ENCODE measurements at places on chromosomes 5 and 9. TPM values are rescaled to one million over a fixed set of nuclear protein-coding genes. Genes with fewer than 3 reads are reported as not detected.

GRCh38 chr5:33381243-33381642 is 59.5 kb upstream of the TARS1 start:
- no peak overlapping the region for H3K27ac ChIP-seq
- H3K4me3 ChIP-seq: no peak overlapping the region
- no peak for DNase-seq
- no peaks in the 10 kb centered on the region for H3K4me1 ChIP-seq
- H3K27me3 ChIP-seq: no peaks in the 10 kb centered on the region

The TAS2R1 gene
- not detected for total RNA-seq

DNA sequence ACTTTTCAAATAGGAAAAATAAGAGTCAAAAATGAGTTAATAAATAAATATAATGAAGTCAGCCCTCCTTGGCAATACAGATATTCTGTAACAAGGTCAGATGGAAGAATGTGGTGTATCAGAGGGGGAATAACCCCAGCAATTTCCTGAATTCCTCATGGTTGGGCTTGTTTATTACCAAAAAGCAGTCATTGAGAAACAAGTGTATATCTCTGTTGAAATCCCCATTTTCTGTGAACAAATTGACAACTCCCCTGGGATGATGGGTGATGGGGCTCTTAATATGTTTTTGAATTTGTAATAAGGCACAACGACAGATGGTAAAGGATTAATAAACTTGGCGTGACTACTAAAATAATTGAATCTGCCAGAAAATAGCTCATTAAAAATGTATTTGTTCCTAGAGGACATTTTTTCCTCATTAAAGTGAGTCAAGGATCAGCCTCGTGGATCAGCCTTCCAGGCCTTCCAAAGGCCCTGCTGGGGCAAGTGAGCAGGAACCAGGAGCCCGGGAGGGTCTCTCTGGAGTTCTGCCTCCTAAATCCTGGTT is 34.2 kb downstream of the THBS4 start:
- H3K27me3 ChIP-seq: no peaks in the 10 kb centered on the region
- H3K4me1 ChIP-seq: peaks cover 15% of the 10 kb centered on the region
- no peaks in the 10 kb centered on the region for H3K36me3 ChIP-seq
- DNase-seq: no peak

GRCh38 chr9:116165912-116166311 is 12.3 kb downstream of the PAPPA start:
- no peak overlapping the region for H3K4me3 ChIP-seq
- no peak for DNase-seq
- H3K4me1 ChIP-seq: no peaks in the 10 kb centered on the region
- H3K27ac ChIP-seq: no peak overlapping the region
- H3K27me3 ChIP-seq: peaks cover 12% of the 10 kb centered on the region

The SPAAR gene
- not detected for total RNA-seq

GRCh38 chr5:143405849-143406098 is 2.3 kb upstream of the NR3C1 start:
- H3K36me3 ChIP-seq: no peaks in the 10 kb centered on the region
- peak overlapping the region; percentile 65 for H3K4me3 ChIP-seq
- H3K27ac ChIP-seq: no peak overlapping the region
- H3K4me1 ChIP-seq: peaks cover 13% of the 10 kb centered on the region
- peaks cover 67% of the 10 kb centered on the region for H3K27me3 ChIP-seq

GRCh38 chr5:62762503-62762902 is 183.9 kb downstream of the LRRC70 start:
- H3K36me3 ChIP-seq: no peaks in the 10 kb centered on the region
- no peaks in the 10 kb centered on the region for H3K4me1 ChIP-seq
- no peaks in the 10 kb centered on the region for H3K27me3 ChIP-seq
- DNase-seq: no peak

DNA sequence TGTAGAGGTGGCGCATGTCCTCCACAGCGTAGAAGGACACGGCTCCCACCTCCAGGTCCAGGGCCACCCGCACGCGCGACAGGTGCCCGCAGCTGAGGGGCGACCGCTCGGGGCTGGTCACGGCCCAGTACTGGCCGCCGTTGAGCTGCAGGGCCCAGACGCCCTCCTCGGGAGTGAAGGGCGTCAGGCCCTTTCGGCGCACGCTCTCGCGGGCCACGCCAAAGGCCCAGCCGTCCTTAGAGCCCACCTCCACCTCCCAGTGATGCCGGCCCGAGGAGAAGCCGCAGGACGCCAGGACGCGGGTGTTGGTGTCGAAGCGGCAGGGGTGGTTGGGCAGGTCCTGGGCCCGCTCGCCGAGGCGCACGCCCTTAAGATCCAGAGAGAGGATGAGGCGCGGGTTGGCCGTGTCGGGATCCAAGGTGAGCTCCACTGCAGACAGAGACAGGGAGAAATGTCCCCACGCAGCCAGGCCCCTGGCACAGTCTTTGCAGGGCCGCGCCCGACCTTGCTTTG is 9.7 kb downstream of the TRIM7 start:
- H3K36me3 ChIP-seq: no peaks in the 10 kb centered on the region
- H3K4me1 ChIP-seq: peaks cover 18% of the 10 kb centered on the region
- H3K27ac ChIP-seq: no peak overlapping the region
- H3K27me3 ChIP-seq: peaks cover 61% of the 10 kb centered on the region

DNA sequence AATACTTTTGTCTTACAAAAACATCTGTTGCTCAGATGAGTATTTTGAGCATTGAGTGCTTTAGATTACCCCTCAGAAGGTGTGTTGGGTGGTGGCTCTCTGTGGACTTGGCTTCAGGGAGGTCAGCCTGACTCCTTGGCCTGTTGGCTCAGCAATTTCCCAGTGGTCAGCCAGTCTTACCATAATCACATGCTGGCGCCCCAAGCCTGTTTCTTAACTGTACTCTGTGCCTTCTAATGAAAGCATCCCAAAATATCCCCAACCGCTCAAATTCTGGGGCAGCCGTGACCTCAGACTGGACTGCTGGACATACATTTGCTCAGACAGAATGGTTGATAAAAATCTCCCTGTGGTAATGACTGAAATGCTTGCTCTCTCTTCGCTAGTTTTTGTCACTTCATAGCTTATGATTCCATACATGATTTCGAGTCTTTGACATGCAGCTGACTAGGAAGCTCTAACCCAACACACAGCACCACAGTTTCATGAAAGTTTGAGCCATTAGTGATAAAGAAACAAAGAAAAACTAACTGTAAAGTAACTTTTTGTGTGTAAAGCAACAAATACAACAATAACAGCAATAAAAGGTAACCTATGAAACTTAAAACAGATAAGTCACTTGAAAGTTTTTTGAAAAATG is 562.2 kb upstream of the MEF2C start:
- DNase-seq: no peak
- no peak overlapping the region for H3K27ac ChIP-seq
- H3K36me3 ChIP-seq: no peaks in the 10 kb centered on the region
- no peak overlapping the region for H3K4me3 ChIP-seq
- no peaks in the 10 kb centered on the region for H3K27me3 ChIP-seq
- H3K4me1 ChIP-seq: peaks cover 16% of the 10 kb centered on the region

DNA sequence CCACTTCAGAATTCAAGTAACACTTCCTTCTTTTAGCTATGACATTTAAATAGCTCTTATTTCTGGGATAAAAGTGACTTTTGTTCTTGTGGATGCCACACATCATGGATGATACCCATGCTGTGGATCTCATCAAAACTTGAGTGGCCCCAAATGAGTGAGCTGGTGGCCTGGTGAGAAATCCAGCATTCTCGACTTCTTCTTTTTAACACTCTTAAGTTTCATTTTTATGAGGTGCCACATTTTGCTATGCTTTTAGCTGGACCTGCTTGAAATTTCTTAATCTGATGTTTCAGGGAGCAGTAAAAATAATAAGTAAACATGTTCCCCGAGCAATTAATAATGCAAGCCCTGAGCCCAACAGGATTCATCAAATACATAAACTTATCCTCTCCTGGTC is 384.8 kb upstream of the MEF2C start:
- no peaks in the 10 kb centered on the region for H3K36me3 ChIP-seq
- no peak for DNase-seq
- no peak overlapping the region for H3K4me3 ChIP-seq
- H3K4me1 ChIP-seq: no peaks in the 10 kb centered on the region
- no peak overlapping the region for H3K27ac ChIP-seq
- no peaks in the 10 kb centered on the region for H3K27me3 ChIP-seq

GRCh38 chr9:132989414-132989996 is 11.0 kb downstream of the GFI1B start:
- no peak overlapping the region for H3K27ac ChIP-seq
- no peak for DNase-seq
- H3K36me3 ChIP-seq: no peaks in the 10 kb centered on the region
- H3K27me3 ChIP-seq: no peaks in the 10 kb centered on the region

DNA sequence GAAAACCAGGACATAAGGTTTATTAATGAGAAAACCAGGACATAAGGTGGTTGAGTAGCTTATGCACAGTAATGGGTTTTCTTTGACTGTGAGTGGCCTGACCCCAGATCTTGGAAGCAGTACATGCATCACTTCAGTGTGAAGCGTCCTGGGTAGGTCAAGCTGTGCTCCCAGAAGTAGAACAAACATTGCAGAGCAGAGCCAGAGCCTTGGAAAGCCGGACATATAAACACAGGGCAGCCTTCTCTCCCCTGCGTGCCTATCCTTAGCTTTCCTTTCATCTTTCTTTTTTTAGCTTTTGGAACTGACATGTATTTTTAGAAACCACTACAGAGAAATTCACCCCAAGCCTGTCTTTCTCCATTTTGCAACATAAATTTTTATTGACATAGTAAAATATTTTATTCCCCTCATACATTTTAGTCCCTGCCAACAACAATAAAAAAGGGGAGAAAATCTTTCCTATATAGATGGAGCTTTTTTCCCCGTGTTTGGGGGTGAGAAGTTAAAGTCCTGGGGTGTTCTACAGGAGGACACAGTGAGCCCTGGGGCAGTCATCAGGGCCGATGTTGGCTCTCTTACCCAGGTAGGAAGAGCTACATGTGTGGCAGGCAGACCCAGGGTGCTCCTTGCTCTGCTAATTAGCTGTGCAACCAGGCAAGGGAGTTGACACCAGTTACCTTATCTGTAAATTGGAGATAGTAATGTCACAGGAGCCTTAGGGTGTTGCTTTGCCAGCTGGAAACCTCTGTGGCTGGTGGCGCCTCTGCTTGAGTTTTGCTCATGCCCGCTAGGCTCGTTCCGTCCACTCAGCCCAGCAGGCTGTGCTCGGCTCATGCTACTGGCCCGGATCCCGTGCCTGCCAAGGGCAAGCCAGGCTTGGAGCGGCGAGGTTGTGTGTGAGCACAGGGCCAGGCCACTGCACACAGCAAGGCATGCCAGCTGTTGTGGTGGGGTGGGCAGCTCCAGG is 389.6 kb downstream of the KDM4C start:
- H3K4me3 ChIP-seq: no peak overlapping the region
- H3K36me3 ChIP-seq: no peaks in the 10 kb centered on the region
- peaks cover 10% of the 10 kb centered on the region for H3K4me1 ChIP-seq
- H3K27me3 ChIP-seq: no peaks in the 10 kb centered on the region
- no peak for DNase-seq
- H3K27ac ChIP-seq: no peak overlapping the region

All from neural progenitor cell (in vitro differentiated cells).